ENCODE measurements at places on chromosomes 1 and 21.

DNA sequence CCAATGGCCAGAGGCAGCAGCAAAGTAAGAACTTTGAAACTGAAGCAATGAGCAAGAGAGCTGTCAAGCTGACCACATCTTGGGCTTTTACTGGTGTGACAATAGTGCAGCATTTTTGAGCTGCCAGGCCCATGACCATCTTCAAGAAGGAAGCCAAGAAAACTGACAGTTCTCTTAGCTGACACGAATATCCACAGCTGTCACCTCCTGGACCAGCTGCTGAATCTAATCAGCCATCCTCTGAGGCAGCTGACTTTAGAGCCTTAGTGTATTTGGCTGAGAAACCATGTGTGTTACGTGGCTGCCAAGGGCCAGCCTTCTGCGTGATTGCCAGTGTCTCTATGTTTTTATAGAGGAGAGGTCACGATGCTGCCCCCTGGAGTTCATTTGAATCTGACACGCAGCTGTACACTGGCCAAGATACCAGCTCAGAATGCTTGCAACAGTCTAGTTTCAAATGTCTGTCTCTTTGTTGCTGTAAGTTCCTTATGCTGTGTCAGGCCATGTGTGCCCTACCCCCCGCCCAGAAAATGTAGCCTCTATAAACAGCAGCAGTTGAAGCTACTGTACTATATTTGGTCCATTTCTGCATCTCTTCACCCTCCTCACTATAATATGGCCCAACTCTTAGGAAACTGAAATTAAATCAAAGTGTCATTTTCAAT lies 39.7 kb downstream of the PALMD start:
- DNase-seq, result no peak

DNA sequence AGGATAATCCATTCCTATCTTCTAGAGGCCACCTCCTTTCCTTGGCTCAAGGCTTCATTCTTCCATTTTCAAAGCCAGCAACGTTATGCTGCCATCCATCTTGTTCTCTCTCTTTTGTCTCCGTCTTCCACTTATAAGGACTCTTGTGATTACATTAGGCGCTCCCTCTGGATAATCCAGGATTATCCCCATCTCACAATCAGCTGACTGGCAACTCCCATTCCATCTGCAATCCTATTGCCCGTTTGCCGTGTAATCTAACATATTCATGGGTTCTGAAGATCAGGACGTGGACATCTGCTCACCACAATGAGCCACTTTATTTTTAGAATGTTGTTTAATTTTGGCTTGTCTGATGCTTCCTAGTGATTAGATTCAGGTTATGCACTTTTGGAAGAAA lies 89.3 kb downstream of the EBNA1BP2 start:
- no peak for DNase-seq

- DNase-seq, result no peak
These were observed 241.9 kb downstream of the DNM3 start for GRCh38 chr1:172083191-172083590.

DNA sequence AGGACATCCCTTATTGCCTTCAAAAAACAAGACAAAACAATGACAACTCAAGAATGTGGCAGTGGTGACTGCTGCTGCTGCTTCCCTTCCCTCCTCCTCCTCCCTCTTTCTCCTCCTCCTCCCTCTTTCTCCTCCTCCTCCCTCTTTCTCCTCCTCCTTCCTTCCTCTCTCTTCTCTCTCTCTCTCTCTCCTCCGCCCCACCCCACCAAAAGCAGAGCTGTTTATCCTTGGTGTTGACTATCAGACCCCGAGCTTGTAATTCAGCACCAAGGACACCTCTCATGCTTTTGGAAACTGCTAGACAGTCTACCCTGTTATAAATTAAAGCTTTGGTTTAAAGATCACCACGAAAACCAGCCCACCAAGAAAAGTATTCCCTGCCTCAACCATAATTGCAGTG lies 72.4 kb upstream of the IFNAR2 start:
- no peak for DNase-seq

DNA sequence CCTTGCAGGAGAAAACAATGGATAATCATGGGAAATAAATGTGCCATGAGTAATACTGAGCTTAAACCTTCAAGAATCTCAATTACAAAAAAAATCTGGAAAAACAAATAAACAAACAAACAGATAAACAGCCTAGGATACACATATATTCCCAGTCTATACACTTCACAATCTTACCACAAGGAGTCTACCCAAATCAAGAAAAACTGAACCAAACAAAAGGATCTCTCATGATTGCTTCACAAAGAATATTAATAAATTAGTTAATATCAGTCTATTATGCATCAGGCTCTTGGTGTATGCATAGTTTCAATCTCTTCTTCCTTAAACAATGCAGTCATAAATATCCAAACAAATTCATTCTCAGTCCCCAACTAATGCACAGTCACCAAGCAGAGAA lies 3.2 kb upstream of the ESRRG start:
- no peak for DNase-seq

GRCh38 chr21:38491536-38491935 lies 6.7 kb downstream of the ERG start:
- no peak for DNase-seq

DNA sequence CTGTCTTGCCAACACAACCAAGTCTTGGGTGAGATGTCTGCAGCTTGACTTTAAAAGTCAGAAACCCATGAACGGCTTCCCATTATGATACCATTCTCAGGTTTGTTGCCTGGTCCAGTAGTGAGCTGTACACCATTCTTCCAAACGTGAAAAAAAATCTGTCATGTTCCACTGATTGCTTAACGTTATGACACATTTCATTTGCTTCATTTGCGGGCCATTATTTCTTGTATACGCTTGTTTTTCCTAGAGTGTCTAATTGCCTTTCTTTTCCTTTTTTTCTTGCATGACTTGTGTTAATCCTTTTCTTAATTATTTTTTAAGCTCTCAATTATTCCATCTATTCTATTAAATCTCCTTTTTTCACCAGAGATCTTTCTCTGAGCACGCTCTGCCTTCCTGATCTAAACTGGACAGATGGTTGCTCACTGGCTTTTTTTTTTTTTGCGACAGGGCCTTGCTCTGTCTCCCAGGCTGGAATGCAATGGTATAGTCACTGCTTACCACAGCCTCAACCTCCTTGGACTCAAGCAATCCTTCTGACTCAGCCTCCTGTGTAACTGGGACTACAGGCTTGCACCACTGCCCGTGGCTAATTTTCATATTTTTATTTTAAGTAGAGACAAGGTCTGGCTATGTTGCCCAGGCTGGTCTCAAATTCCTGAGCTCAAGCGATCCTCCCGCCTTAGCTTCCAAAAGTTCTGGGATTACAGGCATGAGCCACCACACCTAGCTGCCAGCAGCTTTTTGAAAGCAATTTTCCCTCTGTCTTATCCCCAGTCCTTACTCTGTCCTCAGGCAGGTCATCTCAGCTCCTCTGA lies 31.7 kb upstream of the CAMTA1 start:
- no peak for DNase-seq

DNA sequence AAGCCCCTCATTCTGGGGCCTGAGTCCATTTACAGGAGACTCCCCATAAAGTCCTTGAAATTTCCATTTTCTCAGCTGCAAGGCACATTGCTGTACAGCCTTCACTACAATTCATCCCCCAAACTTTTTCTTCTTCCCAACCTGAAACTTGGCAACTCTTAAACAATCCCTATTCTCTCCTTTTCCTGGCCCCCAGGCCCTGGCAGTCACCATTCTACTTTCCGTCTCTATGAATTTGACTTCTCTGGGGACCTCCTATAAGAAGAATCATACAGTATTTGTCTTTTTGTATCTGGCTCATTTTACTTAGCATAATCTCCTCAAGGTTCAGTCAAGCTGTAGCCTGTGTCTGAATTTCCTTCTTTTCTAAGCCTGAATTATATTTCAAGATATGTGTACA lies 332.9 kb downstream of the PCP4 start:
- no peak for DNase-seq

GRCh38 chr1:150829751-150830150 lies 21.7 kb upstream of the CTSK start:
- no peak for DNase-seq

DNA sequence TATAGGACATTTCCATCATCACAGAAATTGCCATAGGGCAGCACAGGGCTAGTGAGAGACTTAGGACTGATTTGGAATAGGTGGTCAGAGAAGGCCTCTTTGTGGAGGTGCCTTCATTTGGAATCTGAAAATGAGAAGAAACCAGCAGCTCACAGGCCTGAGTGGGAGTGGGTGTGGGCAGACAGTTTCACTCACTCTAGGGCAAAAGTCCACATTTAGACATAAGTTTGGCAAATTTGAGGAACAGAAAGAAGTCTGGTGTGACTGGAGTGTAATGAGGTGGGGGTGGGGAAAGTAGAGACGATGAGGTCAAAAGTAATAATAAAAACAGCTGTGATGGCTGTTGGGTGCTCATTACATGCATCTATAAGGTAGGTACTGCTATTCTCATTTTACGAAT lies 22.4 kb upstream of the BCAR3 start:
- DNase-seq, result no peak

Data from activated CD4-positive, CD25-positive, alpha-beta regulatory T cell treated with anti-CD3 and anti-CD28 coated beads, Interleukin-2, amount 50 U/mL, for 16 hours (primary cell).